GDM1 (cell line): ENCODE measurements at places on chromosomes 2 and 18.

DNA sequence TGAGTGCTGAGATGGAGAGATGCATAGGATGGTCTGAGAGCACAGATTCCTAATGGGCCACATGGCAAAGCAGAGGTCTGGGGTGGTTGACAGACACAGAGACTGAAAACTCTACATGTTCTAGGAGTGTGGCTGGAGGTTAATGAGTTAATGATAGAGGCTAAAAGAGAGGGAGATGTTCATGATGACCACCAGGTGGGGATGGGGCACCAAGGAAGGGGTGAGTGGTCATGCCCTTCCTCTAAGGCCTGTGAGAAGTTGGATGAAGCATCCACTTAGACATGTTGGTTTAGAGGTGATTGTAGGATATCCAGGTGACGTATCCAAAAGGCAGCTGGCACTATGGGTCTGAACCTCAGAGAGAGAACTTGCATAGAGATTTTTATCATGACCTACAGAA lies 102.1 kb downstream of the LRP2 start:
- no peak for DNase-seq

- DNase-seq = no peak
These were observed at the start of gene RAX for GRCh38 chr18:59272891-59273758. Gene RAX, minus strand, starts transcription at chr18:59273454. Its CDS starts 248 bp downstream, at chr18:59273206.

DNA sequence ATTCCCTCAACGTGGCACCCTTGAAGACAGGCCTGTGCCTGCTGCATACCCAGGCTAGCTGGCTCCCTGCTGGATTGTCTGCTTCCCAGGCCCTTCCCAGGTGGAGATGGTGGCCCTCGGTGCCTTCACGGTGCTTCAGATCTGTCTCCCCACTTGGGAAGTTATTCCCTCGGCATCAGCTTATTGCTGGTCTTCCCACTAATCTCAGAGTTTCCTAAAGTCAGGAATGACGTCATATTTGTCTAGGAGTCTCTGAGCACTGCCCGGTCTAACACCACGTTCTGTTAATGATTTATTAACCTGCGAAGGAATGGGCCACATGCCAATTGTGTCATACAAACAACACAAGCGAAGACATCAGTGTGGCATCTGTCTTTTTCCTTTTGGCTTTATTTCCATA lies 269.8 kb upstream of the ID2 start:
- no peak for DNase-seq

DNA sequence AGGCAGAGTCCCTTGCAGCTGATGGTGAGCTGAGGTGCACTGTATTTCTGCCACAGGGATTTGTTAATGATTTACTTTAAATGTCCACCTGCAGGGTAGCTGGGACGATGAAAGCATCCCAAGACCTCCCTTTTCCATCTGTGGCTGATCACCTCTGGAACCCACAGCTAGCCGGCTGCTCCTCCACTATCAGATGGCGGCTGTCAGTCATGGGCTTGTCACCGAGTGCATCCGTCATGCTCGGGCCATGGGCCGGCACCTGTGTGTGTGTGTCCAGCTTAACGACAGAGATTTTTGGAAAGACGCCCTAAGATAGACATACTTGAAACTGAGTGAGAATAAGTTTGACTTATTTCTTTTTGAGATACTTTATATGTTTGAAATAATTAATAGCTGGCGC lies 235.2 kb downstream of the FAM210A start:
- DNase-seq = no peak

GRCh38 chr2:66198873-66199272 lies 236.1 kb upstream of the MEIS1 start:
- DNase-seq = no peak

- DNase-seq = no peak
These were observed 252.5 kb downstream of the ETAA1 start for GRCh38 chr2:67649331-67650261.
